Hepatocyte (in vitro differentiated cells): ENCODE measurements at places on chromosomes 5 and 9. TPM values are rescaled to one million over a fixed set of nuclear protein-coding genes. Genes with fewer than 3 reads are reported as not detected.

DNA sequence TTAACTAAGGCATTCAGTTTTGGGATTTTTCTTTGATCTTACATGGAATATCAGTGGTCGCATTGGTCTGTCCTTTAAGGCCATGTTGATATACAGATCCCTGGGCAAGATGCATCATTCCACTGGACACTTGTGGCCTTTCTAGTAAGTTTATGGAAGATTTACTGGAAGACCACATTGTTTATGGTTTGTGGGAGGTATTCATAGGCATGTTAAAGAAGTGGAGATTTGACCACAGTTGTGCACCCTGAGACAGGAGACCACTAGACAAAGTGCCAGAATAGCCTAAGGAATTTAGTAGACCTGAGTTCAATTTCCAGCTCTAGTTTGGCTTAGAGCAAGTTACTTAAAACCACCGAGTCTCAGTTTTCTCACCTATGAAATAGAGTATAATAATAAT is 383.1 kb upstream of the PAPPA start:
- DNase-seq, result no peak

- no peak for DNase-seq
These were observed 22.4 kb upstream of the FCN2 start for GRCh38 chr9:134858051-134858841.

- DNase-seq, result peak; percentile 87
These were observed at the start of gene CERCAM for GRCh38 chr9:128420651-128421481. Gene CERCAM (plus strand): TSS chr9:128420857. CDS start chr9:128420878, 21 bp downstream.

DNA sequence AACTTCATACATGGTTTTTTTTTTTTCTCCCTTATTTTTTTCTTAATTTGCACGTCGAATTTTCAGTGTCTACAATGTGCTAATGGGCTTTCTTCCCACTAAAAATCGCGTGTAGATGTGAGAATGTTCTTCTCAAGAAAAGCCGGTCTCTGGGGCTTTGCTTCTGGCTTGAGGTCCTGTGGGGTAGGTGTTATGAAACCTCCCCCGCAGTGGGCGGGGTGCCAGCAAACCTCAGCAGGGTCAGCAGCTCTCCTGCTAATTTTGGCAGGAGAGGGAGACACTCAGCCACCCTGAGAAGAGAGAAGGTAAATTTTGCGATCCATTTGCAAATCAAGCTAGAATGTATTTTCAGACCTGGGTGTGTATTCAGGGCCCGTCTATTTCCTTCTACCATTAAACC is 59.9 kb downstream of the NPR3 start:
- no peak for DNase-seq

DNA sequence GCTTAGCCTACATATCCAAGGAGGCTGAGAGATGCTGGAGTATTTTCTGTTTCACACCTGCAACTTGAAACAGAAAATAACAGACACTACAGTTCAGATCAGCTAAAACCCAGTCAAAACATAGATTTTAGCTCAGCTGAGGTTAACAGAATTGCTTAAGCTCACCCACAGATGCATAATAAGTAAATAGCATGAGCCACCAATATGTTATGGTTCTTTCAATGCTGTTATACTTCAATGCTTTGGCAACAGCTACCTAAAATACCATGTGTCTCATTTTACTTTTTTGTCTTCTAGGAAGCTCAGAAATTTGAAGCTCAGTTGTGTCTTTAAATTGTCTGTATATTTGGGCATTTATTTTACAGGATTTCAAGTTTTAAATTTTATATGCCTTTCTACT is 35.8 kb upstream of the OR13F1 start:
- no peak for DNase-seq

- no peak for DNase-seq
These were observed 1176.1 kb downstream of the CDH9 start for GRCh38 chr5:25862276-25862675.

DNA sequence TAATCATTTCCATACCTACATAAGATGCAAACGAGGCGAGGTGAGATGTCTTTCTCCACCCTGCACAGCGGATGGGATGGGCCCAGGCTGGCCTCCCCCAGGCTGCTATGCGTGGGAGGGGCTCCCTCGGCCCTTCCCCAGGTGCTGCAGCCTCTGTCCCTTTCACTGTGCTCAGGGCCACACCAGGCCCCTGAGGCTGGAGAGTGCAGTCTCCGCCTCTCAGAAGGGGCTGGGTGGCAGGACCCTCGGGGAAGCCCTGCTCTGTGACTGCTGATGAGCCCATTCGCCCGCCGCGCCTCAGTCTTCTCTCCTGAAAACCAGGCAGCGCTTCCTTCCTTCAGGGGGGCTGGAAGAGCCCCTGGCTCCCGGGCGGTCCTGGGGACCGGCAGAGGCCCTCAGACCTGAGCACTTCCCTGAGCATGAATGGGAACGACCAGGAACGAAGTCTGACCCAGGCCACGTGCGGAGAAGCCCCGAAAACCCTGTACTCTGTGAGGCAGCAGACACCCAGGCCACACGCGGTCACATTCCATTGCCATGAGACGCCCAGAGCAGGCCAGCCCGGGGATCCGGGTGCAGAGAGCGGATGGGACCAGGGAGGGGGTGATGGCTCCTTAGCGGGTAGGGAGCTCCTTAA is 21.9 kb upstream of the NOTCH1 start:
- peak; percentile 72 for DNase-seq

DNA sequence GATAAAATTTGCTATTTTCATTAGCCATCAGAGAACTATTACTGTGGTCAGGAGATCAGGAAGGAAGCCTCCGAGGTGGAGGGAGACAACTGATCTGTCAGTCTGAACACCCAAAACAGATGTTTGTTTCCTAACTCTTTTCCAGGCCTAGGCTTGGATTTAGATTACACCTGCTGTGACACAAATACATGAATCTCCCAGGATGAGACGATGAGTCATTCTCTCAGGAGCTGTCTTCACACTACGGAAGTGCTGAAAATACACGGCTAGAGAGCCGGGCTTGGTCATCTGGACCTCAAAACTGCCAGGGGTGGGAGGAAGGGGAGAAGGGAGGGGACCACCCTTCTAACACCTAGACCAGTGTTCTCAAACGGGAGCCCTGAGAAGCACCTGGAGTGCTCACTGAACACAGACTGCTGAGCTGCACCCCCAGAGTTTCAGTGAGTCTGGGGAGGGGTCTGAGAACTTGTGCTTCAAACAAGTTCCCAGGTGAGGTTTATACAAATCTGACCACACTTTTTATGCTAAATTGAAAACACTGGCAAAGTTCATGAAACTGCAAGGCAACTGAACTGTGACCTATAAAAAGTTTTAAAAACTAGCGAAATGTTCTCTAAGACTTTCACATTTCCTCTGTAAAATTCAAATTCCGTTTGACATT is 80.3 kb upstream of the EQTN start:
- DNase-seq, result peak; percentile 70

DNA sequence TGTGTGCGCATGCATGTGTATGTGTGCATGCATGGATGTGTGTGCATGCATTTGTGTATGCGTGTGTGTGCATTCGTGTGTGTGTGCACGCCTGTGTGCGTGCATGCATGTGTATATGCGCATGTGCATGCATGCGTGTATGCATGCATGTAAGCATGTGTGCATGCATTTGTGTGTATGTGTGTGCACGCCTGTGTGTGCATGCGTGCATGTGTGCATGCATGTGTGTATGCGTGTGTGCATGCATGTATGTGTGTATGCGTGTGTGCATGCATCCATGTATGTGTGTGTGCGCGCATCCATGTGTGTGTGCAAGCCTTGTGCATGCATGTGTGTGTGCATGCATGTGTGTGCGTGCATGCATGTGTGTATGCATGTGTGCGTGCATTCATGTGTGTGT is 276.8 kb downstream of the PBX3 start:
- DNase-seq, result no peak

DNA sequence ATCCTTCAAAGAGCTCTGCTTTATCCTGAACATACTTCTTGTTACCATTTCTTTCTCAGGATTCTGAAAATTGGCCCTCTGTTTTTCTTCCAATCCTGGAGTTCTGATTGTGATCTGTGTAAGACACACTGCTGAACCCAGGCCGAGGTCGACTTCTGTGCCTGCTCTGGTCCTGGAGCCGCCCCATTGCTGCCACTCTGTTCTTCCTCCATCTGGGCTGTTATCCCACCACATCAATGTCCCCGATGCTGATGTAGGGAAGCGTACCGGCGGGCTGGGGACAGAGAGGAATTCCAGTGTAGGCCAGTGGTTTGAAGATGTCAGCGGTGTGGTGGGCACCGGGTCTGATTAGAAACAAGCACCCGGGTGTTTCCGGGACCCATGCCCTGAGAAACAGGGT is 102.5 kb downstream of the LIFR start:
- no peak for DNase-seq

DNA sequence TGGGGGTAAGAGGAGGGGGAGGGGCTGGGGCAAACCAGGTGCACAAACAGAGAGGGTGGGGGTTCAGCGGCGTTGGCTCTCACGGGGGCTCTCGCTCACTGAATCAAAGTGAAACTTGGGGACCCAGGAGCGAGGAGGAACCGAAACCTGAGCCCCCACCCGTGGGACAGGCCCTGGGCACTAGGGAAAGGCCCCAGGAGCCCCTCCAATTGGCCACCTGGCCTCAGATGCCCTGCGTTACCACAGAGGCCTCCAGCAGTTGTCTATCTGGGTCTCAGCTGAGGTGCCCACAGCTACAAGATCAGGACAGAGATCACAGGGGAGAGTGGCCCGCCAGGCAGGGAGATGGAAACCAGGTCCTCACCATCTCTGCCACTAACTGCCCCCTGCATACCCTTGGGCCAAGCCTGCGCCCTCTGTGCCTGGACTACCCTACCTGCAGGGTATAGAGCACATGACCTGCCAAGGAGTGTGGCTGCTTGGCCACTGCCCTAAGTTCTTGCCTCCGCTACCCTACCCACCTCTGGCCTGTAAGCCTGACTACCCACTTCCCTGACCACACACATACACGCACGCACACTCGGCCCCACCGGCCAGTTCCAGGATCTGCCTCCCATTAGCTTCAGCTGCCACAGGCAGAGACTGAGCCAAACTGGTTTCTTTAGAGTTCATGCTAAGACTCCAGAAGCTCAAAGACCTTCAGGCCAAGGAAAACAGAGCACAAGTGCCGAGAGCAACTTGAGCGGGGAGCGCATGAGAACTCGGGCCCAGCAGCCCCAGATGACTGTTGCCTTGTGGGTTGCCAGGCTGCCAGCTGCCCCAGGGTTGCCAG is 39.9 kb downstream of the PAX5 start:
- DNase-seq, result no peak

GRCh38 chr9:89999176-89999533 is 394.3 kb downstream of the GADD45G start:
- DNase-seq, result no peak

DNA sequence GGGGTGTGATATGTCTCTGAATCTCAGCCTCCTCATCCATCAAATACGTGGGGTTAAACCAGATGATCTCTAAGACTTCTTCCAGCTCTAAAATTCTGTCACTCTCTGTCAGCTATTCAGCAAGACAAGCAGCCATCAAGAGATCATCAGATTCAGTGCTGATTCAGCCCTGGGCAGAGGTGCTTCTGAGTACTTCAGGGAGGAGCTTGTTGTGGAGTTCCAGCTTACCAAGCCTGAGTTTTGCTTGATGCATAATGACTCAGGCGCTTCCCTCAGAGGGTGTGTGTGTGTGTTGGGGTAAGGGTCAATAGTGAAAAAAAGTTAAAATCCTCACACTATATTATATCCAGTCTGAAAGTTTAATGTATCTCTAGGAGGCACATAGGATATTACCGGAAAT is 29.6 kb upstream of the TAF1L start:
- DNase-seq, result no peak

GRCh38 chr9:112048924-112049691 is 126.0 kb downstream of the SUSD1 start:
- no peak for DNase-seq

DNA sequence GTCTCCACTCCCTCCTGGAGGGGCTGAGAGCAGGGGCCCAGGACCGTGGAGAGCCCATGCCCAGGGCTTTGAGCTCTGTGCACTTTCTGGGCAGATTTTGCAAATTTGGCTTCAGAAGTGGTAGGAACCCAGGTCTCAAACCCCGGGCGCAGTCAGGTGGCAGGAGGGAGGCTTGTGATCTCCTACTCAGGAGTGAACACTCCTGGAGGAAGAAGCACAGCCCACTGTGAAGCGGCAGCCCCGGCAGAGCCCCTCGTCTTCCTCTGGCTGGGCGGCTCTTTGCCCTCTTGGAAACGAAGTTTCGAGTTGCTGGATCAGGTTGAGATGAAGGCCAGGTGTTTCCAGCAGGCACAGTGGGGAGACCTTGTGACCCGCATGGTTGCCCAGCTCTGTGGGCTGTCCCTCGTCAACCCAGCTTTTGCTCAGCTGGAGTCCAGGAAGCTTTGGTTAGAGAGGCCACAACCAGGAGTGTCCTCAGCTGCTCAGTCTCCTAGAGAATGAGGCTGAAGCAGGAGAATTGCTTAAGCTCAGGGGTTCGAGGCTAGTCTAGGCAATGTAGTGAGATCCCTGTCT is 48.5 kb downstream of the WNK2 start:
- no peak for DNase-seq

DNA sequence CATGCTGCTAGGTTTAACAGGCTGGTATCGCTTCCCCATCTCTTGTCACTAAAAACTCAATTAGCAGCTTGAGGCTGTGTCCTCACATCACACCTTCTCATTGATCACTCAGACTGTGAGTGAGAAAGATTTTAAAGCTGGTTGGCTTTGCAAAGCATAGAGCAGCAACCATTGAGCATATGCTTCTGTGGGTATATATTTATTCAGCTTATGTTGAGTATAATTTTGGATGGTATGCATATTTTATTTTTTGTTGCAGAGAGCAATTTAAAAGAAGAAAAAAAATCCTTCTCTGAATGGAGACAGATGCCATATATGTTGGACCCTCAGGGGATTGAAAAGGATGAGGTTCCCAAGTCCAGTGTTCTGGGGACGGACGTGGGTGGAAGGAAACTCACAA is 162.6 kb downstream of the TRIM32 start:
- no peak for DNase-seq

GRCh38 chr5:178326374-178326715 is 93.7 kb upstream of the PHYKPL start:
- no peak for DNase-seq

- no peak for DNase-seq
These were observed 26.5 kb downstream of the TRMO start for GRCh38 chr9:97895695-97896332.

- no peak for DNase-seq
These were observed 43.3 kb downstream of the MCTP1 start for GRCh38 chr5:95241635-95242034.

The STX17 gene
- 17.6 and 18.4 TPM in 2 replicates for polyA plus RNA-seq

The CSF1R gene
- polyA plus RNA-seq, result 3.6 and 5.1 TPM in 2 replicates

The TERT gene
- polyA plus RNA-seq, result 0.08 TPM in 1 of 2 replicates, not detected in the other

The WHRN gene
- 6.6 and 14.4 TPM in 2 replicates for polyA plus RNA-seq

The CARD9 gene
- polyA plus RNA-seq, result 1.5 and 2.5 TPM in 2 replicates

The GABRA1 gene
- polyA plus RNA-seq, result 0.42 TPM in 1 of 2 replicates, not detected in the other

The TMEM38B gene
- polyA plus RNA-seq, result 14.2 and 22.0 TPM in 2 replicates

The MLANA gene
- polyA plus RNA-seq, result not detected in 2 replicates

The SNX2 gene
- polyA plus RNA-seq, result 99.5 and 102 TPM in 2 replicates

The PCDHA1 gene
- polyA plus RNA-seq, result not detected in 2 replicates

The ARID3C gene
- 0.21 TPM in 1 of 2 replicates, not detected in the other for polyA plus RNA-seq

The RELL2 gene
- polyA plus RNA-seq, result 17.3 and 19.9 TPM in 2 replicates

The GKAP1 gene
- polyA plus RNA-seq, result 5.0 and 8.8 TPM in 2 replicates
